ENCODE measurements at places on chromosomes 12 and 14.

- peak; percentile 9 for DNase-seq
These were observed 7.5 kb downstream of the PTGR2 start for GRCh38 chr14:73859145-73859544.

GRCh38 chr14:59679872-59680271 is 103.3 kb upstream of the CCDC175 start:
- DNase-seq, result peak; percentile 86

DNA sequence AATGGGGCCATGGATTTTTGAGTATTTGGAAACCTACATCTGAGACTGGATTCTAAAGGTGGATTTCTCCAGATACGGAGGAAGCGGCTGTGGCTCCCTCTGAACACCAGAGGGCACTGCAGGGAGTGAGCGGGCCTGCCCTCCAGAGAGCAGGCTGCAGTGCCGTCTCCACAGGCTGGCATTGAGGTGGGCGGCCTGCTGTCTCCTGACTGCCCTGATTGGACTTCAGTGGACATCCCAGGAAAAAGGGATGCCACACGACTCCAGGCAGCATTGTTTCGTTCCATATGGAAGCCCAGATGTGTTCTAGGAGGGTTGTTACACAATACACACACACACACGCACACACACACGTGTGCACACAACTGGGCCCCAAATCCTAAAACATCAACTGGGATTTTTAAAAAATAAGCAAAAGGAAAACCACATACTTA is 20.9 kb upstream of the ANO2 start:
- DNase-seq, result peak; percentile 49

- DNase-seq, result no peak
These were observed 137.3 kb downstream of the FOXN3 start for GRCh38 chr14:89279649-89280232.

- DNase-seq, result no peak
These were observed 95.0 kb downstream of the C12orf75 start for GRCh38 chr12:105425254-105426174.

DNA sequence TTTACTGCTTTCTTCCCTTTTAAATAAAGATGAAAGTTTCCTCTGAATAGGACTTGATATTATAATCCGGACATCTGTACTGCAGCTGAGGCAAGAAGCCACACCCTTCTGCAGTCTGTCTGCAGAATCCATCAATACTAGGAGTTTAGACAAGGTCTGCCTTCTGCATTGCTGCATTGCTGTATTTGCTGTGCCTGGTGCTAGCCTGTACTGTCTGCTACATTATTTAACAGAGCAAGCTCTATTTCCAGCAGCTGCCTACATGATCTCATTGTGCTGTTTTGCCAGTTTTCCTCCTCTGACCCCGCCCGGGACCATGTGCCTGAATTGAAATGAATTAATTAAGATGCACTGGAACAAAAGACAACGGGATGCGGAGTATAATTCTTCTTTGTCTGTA is 1.7 kb downstream of the TUBA1A start:
- peak; percentile 61 for DNase-seq

GRCh38 chr12:6229224-6230218 is 29.3 kb downstream of the CD9 start:
- peak; percentile 93 for DNase-seq

GRCh38 chr14:76599559-76600287 is 161.5 kb upstream of the VASH1 start:
- DNase-seq, result no peak

GRCh38 chr12:115835445-115835844 is 442.0 kb downstream of the MED13L start:
- DNase-seq, result no peak

- DNase-seq, result peak; percentile 98
These were observed 181.3 kb upstream of the FKBP4 start for GRCh38 chr12:2613326-2614073.

- no peak for DNase-seq
These were observed 140.5 kb upstream of the FKBP4 start for GRCh38 chr12:2654311-2654710.

- no peak for DNase-seq
These were observed 1164.0 kb downstream of the TMEM121 start for GRCh38 chr14:106690333-106690891.

- peak; percentile 84 for DNase-seq
These were observed 14.9 kb downstream of the SLC38A2 start for GRCh38 chr12:46357438-46358324.

GRCh38 chr14:23562822-23563472 is 4.6 kb downstream of the AP1G2 start:
- peak; percentile 55 for DNase-seq

DNA sequence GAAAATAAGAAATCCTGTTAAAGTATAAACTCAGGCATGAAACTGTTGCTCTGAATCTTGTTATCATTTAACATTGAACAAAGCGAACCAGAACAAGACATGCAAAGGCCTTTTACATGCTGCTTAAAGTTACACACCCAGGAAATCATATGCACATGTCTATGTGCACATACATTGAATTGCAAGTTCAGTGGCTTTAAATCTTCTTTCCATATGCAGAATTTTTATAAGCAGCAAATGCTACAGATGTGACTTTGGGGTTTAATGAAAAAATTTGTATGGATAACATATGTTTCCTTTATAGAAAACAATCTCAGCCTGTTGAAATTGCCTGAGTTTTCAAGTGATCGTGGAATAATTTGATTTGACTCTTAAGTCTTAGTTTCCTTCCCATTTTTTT is 193.9 kb downstream of the AEBP2 start:
- no peak for DNase-seq

DNA sequence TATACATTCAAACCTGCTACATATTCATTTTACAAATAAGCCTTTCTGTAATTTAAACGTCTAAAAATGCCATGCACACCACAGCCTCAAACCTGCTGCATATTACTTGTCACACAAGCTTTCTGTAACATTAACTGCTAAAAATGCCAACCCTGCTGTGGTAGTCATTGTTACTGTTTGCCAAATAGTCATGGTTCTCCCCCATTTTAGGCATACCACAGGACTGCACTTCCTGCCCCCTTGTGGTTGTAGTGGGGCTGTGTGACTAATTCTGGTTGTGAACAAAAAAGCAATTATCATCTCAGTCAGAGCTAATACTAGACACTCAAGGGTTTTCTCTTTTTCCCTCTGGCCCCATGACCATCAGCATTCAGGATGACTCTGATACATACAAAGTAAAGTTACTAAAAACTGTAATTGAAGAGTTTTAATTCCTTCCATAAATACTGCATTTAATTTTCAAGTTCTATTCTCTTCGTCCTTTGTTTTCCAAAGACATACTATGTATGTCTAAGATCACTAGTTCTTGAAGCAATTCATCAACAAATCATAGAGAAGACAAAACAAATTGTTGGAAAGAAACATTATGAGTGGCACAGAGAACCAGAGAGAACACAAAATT is 5.7 kb upstream of the SLC35F4 start:
- peak; percentile 53 for DNase-seq

DNA sequence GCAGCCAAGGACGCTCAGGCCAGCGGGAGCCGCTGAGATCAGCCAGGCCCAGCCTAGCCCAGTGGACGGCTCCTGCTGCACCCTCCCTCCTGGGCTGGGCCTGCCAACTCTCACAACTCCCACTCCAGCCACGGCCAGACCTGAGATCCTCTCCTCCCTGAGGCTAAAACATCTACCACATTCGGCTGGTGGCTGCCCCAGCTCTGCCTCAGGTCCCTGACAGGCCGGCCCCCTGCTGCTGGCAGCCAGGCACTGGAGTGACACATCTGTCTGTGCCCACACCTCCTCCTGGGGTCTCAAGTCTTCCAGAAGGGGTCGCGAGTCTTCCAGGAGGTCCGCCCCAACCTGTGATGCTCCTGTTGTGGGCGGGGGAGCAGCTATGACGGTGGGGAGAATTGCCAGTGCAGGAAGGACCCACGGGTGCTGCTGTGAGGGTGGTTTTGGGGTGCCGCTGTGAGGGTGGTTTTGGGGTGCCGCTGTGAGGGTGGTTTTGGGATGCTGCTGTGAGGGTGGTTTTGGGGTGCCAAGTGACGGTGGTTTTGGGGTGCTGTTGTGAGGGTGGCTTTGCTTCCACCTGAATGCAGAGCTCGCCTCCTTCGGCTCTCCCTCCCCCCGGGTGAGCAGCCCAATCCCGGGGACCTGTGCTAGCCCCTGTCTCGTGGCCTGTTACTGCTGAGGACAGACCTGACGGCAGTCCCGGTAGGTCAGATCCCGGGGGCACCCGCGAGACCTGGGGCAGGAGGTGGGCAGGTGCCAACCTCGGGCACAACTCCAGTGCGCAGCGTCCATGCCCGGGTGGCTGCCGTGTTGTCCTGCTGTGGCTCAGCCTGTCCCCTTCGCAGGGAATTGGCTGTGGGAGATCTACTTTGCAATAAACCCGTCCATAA is 27.5 kb upstream of the C14orf180 start:
- no peak for DNase-seq

DNA sequence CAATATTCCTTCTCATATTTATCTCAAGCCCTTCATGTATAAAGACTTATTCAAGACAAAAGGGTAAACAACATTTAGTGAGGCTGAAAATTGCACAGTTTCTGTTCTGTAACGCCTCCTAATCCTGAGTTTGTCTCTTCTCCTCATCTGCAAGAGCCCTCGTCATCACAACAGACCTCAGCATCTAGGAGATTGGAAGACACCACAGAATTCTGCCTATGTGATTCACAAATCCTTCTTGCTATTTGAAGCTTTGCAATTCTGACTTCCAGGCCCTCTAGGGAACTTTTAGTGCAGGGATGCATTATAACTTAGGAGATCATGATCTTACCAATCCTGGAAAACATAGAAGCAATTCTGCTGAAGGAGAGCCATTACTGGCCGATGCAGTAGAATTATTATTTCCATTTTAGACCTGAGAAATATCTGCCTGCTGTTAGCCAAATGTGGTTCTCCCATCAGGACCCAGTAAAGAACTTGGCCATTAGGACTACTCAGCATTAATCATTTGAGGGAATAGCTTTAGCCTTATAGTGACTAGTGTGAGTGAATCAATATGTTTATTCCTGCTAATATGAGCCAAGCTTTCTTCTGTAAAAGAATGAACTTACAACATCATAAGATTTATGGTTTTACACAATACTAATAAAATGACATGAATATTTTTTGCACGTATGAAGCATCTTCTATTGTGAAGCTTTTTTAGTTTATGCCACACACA is 119.5 kb downstream of the ANO4 start:
- no peak for DNase-seq

DNA sequence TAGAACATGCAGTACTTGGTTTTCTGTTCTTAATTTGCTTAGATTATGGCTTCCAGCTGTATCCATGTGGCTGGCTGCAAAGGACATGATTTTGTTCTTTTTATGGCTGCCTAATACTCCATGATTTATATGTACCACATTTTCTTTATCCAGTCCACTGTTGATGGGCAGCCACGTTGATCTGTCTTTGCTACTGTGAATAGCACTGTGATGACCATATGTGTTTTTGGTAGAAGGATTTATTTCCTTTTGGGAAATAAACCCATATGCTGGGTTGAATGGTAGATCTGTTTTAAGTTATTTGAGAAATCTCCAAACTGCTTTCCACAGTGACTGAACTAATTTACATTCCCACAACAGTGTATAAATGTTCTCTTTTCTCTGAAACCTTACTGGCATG is 86.2 kb upstream of the FERMT2 start:
- no peak for DNase-seq

DNA sequence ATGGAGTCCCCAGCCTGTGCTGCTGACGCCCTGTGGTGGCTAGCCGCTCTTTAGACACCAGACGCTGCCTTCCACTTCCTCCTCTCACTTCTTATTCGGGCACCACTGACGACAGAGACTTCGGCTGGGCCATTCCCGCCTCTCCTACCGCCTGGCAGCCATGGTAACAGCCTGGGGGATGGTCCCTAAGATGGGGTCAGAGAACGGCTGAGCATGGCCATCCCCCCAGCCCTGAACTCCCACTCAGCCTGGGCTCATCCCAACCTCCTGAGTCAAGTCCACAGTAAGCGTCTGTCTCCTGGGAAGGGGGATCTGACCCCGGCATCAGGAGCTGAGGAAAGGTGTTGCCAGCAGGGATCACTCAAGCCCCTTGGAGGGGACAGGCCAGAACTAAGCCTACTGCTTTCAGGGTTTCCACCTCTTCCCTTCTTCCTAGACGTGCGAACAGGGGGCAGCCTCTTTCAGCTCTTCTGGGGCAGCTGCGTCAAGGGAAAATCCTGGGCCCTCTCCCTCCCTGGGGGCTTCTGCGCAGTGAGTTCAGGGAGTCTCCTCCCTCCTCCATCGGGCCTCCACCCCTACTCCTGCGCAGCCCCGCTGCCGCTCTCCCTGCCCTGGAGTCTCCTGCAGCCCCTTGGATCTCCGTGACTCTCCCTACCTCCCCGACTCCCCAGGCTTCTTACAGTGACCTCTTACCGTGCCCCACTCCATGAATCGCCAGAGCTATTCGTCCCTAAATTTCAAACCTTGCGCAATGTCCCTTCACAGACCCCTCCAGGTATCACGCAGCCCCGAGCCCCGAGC is 643 bp upstream of the TAMALIN start:
- no peak for DNase-seq

- peak; percentile 58 for DNase-seq
These were observed 74.3 kb downstream of the RASSF8 start for GRCh38 chr12:26032719-26033241.

GRCh38 chr12:19095756-19096480 is 33.6 kb upstream of the PLEKHA5 start:
- DNase-seq, result no peak

DNA sequence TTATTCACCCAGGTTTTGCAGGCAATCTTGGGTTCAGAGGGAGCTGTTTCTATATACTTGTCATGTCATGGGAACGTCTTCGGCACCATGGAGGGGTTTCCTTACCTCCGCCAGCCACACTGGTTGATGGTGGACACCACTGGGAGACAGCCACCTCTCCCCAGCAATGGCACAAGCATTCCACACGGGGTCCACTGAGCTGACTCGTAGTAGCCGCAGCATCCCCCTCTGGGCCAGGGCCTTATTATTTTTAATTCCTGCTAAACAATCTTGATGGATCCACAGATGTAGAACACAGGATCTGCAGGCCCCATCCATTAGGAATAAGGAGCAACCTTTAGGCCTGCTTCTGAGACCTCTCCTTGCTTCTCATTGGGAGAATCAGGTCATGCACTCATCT is 132.9 kb downstream of the DICER1 start:
- DNase-seq, result no peak

DNA sequence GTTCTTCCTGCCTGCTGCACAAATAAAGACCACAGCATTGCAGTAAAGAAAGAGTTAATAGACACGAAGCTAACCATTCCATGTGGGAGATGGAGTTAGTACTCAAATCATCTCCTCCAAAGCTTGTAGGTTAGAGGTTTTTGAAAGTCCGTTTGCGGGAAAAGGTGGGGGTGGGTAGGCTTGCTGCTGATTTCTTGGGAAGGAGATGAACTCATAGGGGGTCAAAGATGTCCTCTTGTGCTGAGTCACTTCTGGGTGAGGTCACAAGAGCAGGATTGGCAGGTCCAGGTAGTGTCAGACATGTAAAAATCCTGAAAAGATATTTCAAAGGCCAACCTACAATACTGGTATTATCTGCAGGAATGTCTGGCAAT is 66.4 kb downstream of the PTHLH start:
- peak; percentile 16 for DNase-seq
